ENCODE measurements at places on chromosomes 4 and X.

GRCh38 chrX:12113321-12113720 is 25.0 kb upstream of the FRMPD4 start:
- DNase-seq, result no peak

- DNase-seq, result no peak
These were observed 2201.2 kb downstream of the ARAP2 start for GRCh38 chr4:34043131-34043530.

DNA sequence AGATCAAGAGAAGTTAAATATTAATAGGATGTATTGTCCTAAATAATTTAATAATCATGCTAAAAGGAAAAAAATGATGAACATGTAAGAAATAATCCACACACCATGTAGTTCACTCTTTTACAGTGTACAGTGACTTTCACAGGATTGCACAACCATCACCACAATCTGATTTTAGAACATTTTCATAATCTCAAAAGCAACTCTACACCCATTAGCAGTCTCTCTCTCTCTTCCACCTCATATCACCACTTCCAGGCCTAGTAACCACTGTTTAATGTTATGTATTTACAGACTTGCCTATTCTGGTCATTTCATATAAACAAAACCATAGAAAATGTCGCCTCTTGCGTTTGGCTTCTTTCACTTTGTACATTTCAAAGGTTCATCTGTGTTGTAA is 153.4 kb downstream of the FSTL5 start:
- DNase-seq, result no peak

GRCh38 chr4:114601304-114602052 is 2.9 kb downstream of the UGT8 start:
- no peak for DNase-seq

- no peak for DNase-seq
These were observed 35.2 kb upstream of the CBLL2 start for GRCh38 chrX:22237479-22237878.

DNA sequence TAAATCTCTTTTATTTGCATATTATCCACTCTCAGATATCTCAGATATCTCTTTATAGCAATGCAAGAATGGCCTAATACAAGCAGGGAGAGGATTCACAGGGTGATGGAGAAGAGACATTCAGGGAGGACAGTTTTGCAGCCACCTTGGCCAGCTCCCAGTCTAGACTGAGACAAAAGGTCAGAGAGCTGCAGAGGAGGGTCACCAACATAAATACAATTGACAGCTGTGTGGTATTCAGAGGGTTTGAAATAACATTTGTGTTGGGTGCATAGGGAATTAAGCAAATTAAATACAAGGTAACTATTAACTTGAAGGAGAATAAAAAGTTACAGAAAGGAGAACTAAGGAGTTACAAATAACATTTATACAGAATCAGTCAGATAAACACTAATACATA is 189.5 kb upstream of the TAPT1 start:
- DNase-seq, result no peak

- DNase-seq, result no peak
These were observed 55.0 kb downstream of the SH3KBP1 start for GRCh38 chrX:19832191-19832965.

DNA sequence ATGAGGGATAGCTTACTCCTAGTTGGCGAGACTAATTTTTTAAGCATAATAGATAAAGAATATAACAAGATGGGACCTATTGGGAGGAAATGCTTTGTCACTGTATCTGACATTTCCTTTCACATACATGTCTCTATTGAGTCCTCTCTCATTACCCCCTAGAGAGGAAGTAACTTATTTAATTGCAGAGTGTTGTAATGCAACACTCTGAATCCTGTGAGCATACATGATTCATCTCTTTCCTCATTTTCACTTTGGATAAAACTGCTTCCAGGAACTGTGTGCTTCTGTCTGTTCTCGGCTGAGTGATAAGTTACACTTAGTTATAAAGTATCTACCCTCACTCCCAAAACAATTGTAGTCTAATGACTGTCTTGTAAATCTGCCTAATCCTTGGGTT is 266.1 kb upstream of the ANXA10 start:
- DNase-seq, result no peak

DNA sequence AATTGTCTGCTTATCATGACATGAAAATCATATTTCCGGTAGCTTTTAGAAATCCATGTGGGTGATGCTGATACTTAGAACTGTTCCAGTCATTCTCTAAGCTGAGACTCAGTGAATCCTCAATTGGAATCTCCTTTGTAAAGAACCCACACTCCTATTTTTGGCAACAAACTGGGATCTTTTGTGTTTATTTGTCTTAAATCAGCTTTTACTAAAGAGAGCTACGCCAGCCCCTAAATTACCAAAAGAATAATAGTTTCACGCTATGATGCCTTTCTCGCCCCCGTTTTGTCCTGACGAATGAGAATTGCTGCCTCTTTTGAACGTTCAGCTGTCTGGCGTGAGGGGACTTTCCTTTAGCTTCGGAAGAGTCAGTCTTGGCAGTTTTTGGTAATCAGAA is 195.9 kb downstream of the SHOX start:
- no peak for DNase-seq

DNA sequence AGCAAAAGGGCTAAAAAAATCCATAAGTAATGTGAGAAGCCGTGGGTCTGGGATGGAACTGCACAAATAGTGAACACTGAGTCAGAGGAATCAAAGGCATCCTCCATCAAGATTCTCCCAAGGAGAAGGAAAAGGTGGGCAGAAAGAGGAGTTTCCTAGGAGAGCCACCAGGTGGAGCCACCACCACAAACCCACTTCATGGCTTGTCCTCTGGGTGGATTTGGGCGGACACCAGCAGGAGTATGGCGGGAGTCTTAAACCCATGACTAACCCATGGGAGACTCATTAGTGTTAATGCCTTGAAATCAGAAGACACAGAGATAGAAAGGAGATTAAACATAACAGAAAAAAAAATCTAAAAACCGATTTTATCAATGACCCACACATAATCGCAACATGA is 147.7 kb downstream of the SH3KBP1 start:
- DNase-seq, result no peak

- DNase-seq, result no peak
These were observed 180.7 kb upstream of the IL15 start for GRCh38 chr4:141455651-141456050.

GRCh38 chr4:114603497-114603896 is 4.9 kb downstream of the UGT8 start:
- DNase-seq, result no peak

DNA sequence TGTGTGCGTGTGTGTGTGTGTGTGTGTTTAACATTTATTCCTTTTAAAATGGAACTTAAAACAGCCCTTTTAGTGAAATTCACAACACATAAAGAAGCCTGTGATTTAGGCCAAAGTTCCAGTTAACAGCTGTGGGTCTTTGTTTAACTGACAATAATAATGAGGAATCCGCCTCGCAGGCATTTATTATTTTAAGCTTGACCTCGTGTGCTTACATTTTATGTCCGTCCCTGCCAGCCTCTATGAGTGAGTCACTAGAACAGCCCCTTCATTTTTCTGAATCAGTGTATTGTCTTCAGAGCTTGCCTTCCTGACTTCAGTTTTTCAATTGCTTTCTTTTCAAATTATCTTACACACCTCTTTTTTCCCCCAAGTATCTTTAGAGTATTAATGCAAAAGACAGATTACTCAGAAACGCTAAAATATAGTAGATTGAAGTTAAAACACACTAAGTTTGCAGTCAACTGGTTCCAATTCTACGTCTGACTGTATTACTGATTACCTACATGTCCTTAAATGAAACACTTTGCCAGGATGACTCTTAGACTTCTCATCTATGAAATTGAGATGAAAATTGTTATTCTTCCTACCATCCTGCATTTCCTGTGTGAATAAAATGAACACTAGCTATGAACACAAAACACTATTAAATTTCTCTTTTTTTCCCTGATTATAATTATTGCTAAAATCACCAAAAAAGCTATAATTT is 319.6 kb upstream of the HS3ST1 start:
- DNase-seq, result no peak

DNA sequence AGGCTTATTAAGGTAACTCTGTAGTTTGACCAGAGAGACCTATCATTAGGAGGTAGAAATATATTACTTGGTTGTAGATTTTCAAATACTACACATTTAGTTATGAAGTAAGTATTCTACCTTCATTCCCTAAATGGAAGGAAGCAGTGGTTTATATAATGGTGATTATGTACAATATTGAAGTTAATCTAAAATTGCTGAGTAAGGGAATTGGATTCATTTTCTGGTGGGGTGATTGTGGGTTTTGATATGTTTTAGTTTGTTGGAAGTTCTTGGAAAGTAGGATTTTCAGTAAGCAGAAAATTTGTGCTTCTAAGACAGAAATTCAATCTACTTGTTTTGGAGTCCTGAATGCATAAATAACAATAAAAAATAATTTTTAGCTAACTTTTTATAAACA is 1830.9 kb upstream of the ADGRL3 start:
- no peak for DNase-seq

- DNase-seq, result no peak
These were observed 91.2 kb upstream of the SOD3 start for GRCh38 chr4:24704149-24704548.

DNA sequence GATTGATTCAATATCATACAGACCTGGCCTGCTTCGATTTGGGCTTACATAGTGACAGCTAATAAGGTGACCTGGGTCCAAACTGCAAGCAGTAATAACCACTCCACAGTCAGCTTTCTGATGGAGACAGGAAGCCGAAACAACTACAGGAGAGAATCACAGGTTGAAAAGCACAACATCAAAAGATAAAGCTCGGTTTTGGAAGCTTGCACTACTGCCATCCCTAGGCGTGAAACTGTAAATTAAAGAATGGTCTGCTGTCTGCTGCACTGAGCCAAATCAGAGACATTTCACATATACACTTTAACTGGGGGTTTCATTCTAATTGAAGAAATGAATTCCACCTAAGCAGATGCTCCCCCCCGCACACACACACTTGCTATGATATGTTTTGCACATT is 116.3 kb downstream of the DHX15 start:
- DNase-seq, result no peak

DNA sequence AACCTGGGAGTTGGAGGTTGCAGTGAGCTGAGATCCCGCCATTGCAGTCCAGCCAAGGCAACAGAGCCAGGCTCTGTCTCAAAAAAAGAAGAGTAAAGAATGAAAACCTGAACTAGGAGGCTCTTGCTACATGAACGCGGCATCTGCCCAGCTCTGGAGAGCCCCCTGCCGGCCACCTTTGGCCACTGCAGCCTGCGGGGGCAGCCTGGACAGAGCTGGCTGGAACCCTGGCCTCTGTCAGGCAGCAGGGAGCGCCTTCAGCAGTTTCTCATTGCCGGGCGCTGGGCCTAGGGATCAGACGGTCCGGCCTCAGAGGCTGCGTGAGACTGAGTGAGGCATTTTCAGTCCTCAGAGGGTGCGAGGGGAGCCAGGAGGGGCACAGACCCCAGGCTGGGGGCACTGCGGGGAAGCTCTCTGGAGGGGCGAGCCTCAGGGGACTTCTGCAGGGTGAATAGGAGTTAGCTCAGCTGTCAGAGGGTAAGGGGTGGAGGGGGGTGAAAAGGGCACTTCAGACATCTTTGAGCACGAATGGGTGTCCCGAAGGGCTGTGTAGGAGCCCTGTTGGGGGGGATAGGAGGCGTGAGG is 17.5 kb downstream of the DOK7 start:
- peak; percentile 89 for DNase-seq

DNA sequence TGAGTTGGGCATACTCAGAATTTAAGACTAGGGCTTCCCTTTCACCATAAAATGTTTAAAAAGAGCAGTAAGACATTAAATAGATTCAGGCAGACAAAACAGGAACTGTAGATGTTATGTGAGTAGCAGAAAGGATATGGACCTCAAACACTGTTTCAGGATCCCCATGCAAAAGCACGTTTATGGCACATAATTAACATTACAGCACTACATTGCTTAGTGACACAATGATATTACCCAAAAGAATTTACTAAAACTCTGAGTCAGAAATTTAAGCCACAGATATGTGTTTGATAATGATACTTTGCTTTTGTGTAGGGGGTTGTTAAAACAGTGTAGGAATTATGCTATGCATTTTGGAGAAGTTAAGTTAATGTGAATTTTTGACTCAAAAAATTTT is 266.3 kb downstream of the PDGFC start:
- no peak for DNase-seq

DNA sequence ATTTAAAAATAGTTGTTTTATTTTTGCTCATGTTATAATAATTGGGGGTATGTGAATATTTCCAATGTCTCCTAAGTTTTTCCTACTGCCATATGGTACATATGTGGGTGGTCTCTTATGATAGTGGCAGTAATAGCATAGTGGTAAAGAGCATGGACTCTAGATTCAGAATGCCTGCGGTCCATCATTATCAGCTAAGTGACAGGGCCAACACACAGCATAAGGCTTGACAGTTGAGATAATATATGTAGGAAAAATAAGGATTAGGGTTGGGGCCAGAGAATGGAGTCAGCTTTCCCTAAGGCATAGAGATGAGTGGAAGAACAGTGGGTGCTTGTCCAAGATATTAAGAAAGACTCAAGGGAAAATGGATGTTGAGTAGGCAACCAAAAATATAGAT is 2707.5 kb downstream of the PCDH7 start:
- DNase-seq, result no peak

- no peak for DNase-seq
These were observed at the start of gene EVC2 for GRCh38 chr4:5708449-5709206. TSS of gene EVC2 (minus strand) at chr4:5708559. CDS start at chr4:5708513, 46 bp downstream.

DNA sequence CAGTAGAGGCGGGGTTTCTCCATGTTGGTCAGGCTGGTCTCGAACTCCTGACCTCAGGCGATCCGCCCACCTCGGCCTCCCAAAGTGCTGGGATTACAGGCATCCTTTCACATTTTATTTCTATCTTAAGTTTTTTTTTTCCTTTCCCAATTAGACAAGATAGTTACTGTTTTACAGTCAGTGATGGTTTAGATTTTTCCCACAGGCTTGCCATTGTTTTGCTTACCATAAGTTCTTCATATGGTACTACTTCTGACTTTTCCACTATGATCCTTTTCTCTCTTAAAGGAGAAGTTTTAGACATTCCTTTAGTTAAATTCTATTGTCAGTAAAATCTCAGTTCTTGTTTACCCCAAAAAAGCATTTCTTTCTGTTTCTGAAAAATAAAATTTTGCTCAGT is 462.6 kb downstream of the CENPC start:
- no peak for DNase-seq

DNA sequence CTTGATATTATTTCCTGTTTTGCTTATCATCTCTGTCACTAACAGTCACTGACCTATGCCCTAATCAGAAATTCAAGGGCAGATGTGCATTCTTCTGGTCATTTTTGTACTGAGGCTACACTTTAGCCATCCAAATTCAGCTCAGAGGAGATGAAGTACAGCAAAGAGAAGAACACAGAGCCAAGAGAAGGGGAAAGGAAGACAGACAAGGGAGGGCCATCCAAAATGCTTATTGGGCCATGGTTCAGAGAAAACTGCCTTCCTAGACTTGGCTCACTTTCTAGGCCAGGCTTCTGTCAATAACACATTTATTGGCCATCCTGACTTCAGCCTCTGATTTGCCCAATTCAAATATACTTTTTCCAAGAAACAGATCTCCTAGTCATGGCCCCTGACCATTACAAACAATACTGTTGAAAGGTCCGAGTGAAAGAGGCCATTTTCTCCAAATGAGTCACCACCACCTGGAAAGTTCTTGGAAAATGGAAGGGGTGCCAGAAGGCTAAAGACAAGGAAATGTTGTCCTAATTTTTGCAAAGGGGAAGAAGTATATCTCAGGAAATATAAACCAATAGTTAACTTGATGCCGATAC is 56.4 kb downstream of the DCX start:
- DNase-seq, result no peak

- DNase-seq, result no peak
These were observed 23.7 kb downstream of the NAP1L5 start for GRCh38 chr4:88673886-88674285.

GRCh38 chrX:117400005-117400404 is 716.6 kb downstream of the KLHL13 start:
- DNase-seq, result no peak

GRCh38 chr4:125770814-125771398 is 456.2 kb downstream of the FAT4 start:
- DNase-seq, result no peak

All from stimulated activated effector memory CD8-positive, alpha-beta T cell treated with anti-CD3 and anti-CD28 coated beads, Interleukin-12 subunit alpha, Interleukin-12 subunit beta, amount 100 ng/mL, for 72 hours (primary cell).